Activated CD4-positive, alpha-beta T cell treated with anti-CD3 and anti-CD28 coated beads, Interleukin-2, amount 50 U/mL, for 16 hours (primary cell): ENCODE measurements at places on chromosomes 2 and 18.

DNA sequence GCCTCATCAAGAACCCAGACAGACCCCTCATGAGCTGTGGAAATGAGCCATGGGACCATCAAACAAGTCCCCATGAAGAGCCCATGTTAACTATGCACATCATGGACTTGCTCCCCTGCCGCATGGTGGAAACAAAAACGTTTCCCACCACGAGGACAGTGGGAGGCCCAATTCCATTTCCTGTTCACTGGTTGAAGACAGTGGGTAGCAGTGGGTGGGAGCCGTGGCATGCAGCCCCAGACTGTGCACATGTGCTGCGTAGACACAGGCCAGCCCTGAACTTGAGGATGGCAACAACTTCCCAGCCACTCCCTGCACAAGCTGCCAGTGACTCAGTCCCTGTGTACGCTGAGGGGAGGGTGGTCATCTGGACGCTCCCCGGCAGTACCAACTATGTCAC, 108.4 kb upstream of the LMAN1 start:
- DNase-seq: no peak

- no peak for DNase-seq
Measured at GRCh38 chr2:71685073-71685848, 231.9 kb downstream of the DYSF start.

GRCh38 chr2:232884001-232884421, 13.9 kb downstream of the SNORC start:
- no peak for DNase-seq

DNA sequence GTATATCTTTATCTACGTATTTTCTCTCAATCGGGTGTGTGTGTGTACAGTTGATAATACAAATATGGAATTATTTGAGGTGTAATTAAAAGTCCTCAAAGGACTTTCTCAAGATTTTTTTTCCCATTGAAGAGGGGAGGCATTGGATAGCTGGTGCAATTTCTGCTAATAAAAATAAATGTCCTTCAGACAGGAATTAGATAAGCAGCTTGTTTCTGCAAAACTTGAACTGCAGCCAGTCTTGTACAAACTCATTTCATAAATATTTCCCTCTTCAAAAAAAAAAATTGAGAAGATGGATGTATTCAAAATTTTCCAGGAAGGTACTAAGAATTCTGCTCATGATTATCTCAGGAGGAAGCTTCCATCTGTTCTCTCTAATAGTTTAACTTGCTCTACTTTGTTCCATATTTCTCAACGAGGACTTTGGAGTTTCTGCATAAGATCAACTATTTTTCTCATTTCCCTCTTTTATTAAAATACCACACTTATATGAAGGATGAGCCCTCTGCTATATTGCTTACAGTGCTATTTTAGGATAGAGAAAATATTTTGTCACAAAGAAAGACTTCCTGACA, 33.0 kb upstream of the GLS start:
- no peak for DNase-seq

GRCh38 chr18:61435064-61435652, 101.9 kb downstream of the CDH20 start:
- DNase-seq: peak; percentile 23

- peak; percentile 19 for DNase-seq
Measured at GRCh38 chr2:155815851-155816250, 516.7 kb downstream of the NR4A2 start.
